G401 (cell line): ENCODE measurements at places on chromosomes 1 and 21. TPM values are rescaled to one million over a fixed set of nuclear protein-coding genes. Genes with fewer than 3 reads are reported as not detected.
A peak's percentile ranks its signal among the peaks of the same experiment; 100 is the strongest.

GRCh38 chr1:200857804-200858203 is 15.0 kb upstream of the GPR25 start:
- no peak for DNase-seq

- no peak for DNase-seq
Observed at GRCh38 chr1:31562707-31563360, 13.5 kb upstream of the TINAGL1 start.

GRCh38 chr1:41810446-41810845 is 108.3 kb downstream of the HIVEP3 start:
- DNase-seq: no peak

- peak; percentile 73 for DNase-seq
Observed at GRCh38 chr1:245129319-245130240, 25.2 kb upstream of the KIF26B start.

DNA sequence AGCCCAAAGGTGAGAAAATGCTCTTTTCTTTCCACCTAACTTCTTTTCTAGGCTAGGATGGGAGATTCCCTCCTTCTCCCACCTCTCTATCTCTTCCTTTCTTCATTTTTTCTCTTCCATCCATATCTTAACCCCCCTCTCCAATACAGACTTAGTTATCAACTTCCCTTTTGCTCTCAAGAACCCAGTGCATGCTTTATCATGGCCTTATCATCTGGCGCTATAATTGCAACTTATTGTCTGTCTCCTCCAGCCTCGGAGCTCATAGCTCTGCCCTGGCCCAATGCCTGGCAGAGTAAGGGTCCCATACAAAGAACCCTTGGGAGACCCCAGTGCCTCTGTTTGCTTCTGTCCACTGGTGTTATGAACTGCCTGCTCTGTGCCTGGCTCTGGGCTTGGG is 71.0 kb upstream of the NFASC start:
- no peak for DNase-seq

GRCh38 chr1:242477944-242478343 is 46.6 kb downstream of the PLD5 start:
- DNase-seq: no peak

DNA sequence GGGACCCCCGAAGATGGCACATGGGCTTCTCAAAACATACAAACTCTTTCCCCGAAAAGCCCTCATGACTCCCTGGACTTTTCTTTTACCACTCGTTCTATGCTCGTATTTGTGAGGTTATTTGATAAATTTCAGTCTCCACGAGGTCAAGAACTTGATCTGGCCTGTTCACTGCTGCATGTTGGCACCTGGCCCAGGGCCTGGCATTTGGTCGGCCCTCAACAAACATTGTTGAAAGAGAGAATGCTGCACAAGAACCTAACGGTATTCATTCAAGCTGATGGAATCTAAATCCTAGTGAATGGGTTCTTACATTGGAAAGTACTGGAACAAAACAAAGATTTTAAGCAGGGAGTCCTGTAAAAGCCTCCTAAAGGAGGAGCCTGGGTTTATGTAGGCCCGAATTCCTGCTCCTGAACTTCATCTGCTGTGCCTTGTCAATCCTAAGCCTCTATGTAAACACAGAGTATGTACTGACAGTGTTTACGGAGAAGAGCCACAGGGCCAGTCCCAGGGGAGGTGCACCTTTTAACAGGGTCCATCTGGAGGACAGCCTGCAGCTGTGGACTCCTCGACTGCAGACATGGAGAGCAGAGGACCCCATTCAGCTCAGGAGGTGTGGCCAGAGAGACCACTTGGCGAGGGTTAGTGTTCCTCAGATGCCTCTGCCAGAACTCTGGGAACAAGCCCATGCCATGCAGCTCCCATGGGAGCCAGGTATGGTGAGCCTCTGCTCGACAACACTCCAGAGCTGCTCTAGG is 46.9 kb downstream of the L1TD1 start:
- no peak for DNase-seq

The CELA3A gene
- not detected in 2 replicates for total RNA-seq

The LCE2C gene
- total RNA-seq: not detected in 2 replicates

The APOBEC4 gene
- total RNA-seq: not detected in 2 replicates

The MARK1 gene
- total RNA-seq: 4.0 and 6.4 TPM in 2 replicates

The SPRR2G gene
- total RNA-seq: not detected in 2 replicates

The SLC35F3 gene
- total RNA-seq: not detected in 2 replicates

The CD5L gene
- not detected in 2 replicates for total RNA-seq

The HMCN1 gene
- 14.9 and 16.2 TPM in 2 replicates for total RNA-seq

The C1orf94 gene
- not detected in 2 replicates for total RNA-seq
